ENCODE measurements at places on chromosomes 2 and 18.

- no peak for DNase-seq
Observed at GRCh38 chr2:235170016-235170415, 218.2 kb downstream of the SH3BP4 start.

- DNase-seq: no peak
Observed at GRCh38 chr2:54867457-54867856, 144.0 kb downstream of the EML6 start.

GRCh38 chr18:57516056-57516455 lies 70.4 kb downstream of the FECH start:
- no peak for DNase-seq

DNA sequence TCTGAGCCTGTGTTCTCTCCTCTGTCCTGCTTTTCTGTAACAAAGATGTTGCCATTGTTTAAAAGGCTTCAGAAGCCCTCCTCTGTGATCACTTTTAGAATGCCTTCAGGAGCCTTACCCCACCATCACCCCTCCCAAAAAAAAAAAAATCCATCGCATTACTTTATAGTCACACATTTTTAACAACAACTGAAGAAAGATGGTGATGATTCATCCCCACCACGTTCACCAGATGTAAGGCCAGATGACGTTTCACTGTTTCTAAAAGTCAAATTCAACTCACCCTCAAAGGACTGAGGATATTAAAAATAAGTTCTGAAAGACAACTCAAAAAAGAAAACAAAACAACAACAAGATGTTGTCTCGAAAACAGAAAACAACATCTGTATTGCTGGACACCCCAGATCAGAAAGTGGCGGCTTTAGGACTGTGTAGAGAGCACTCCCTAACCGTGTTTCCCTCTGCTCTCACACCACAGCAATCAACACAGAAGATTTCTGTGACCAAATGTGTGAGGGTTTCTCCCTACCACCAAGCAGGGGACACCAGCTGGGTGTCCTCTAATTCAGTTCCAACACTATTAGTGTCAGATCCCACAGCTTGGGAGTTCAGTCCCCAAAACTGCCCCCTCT lies 61.9 kb upstream of the CREB1 start:
- DNase-seq: no peak

DNA sequence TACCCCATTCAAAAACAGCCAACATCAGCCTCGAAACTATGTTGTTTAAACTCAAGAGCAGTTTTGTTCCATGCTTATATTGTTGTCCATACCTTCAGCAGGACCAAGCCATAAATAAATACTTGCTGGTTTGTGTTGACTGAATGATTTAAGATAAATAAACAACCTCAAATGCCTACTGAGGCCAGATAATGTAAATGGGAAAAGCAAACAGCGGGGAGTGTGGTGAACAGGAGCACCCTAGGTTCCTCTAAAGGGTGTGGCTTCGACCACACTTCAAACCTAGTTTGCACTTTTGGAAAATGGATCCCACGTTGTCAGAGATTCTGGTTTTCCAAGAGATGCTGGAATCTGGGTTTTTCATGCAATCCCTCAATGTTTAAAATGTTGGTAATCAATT lies 1.7 kb upstream of the PMAIP1 start:
- DNase-seq: no peak

DNA sequence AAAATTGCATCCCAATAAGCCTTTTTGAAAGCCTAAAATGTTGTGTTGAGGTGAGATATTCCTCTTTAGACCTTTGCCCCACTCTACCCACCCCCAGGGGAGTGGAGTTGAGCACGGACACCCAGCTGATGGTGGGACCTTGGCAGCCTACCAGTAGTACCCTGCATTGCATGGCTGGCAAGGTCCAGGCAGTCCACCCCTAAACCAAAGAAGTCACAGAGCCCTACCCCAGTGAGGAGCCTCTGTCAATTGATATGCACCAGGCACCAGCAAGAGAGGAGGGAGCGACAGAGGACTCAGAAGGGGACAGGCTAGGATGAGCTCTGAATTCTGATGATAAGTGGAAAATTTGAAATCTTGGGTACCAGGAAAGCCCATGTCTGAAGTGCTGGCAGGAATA lies 38.6 kb downstream of the MARCO start:
- no peak for DNase-seq

DNA sequence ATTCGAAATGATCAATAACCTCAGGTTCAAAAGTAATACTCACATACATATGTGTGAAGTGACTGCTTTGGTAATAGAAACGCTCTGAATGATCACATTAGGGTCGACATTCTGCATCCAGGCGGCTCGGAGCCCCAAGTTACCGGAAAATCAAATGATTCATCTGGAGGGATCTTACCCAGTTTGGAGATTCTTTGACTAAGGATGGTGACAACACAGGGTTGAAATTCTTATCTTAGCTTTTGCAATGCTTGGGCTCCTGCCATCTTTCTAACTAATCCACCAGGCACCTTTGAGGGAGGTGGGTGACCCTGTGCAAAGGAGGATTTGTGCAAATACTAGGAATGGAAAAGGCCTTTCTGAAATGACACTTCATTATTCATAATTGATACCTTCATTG lies 10.8 kb downstream of the GBX2 start:
- no peak for DNase-seq

GRCh38 chr18:61679836-61680235 lies 213.0 kb downstream of the RNF152 start:
- no peak for DNase-seq

- DNase-seq: no peak
Observed at GRCh38 chr2:240477916-240478315, 42.5 kb downstream of the GPC1 start.

DNA sequence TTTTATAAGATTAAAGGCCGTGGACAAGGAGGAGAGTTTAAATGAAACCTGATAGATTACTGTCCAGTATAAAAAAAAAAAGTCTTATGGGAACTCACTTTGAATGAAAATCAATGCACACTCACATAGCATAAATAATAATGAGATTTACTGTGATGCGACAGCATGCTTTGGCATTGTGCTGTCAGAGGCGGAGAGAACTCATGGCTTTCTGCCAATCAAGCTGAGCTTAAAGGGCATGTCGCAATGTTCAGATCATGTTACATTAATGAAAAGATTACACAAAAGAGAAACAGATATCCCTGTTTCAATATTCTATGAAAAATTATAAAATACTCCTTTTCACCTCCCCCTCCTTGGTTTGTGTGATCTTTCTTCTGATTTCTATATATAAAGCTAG lies 310.8 kb downstream of the ERBB4 start:
- DNase-seq: no peak

DNA sequence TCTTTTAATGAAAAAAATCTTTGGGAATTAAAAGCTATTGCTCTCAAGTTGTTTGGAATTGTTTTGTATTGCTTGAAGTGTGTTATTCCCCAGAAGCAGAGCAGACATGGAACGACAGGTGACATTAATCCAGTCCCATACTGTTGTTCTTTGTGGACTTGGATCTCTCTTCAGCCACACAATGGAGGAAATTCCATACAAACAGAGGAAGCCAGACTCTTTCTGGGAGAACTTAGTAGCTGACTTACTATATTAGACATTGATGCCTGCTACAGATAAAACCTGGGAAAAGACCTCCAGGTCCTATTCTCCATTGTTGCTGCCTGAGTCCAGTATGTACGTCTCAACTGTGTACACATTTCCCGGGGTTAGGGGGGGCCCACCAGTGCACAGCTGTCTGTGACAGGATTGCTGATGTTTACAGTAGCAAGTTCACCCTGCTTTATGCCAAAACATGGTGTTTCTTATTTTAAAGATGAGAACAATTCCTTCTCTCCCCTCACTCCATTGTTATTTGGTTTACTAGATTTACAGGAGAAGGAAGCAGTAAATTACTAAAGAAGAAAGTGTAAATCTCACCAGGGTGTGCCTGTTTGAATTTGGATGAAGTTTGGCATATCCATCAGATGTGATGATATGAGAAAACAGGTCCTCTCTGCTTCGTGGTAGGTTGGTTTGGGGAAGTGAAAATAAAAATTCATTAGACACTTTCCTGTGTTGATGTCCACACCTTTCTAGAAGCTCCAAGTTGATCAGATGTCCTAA lies 142.4 kb upstream of the RBBP8 start:
- no peak for DNase-seq

DNA sequence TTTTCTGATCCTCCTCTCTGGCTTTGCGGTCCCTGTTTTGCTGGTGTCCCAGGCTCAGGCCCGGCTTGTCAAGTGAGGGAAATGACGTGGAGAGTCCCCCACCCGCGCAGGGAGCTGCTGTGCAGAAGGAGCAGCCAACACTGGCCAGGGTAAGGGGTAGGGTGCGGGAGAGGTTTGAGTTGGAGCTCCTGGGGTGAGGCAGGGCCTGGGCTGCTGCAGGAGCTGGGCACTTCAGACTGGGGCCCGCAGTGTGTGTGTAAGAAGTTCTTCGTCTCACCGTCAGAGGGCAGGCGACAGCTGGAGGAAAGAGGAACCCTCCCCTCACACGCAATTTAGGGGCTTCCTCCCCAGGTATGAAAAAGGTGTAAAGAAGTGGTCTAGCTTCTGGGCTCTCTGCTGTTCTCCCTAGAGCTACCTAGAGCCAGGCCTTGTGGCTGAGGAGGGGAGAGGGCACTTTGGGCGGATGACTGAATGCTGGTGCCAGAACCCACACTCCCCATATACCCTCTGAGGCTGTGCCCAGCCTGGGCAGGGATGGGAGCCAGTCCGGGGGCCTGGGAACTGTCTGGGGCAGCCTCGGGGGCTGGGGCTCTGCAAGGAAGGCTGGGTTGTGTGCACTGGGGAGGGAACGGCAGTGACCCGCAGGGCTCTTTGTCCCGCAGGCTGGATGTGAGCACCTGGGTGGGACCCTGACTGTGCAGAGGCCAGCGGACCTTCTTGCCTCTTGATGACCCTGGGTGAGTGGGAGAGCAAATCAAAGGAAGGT lies 11.8 kb downstream of the CELF4 start:
- peak; percentile 84 for DNase-seq

- DNase-seq: no peak
Observed at GRCh38 chr2:207167099-207167923, 1.6 kb upstream of the KLF7 start.

DNA sequence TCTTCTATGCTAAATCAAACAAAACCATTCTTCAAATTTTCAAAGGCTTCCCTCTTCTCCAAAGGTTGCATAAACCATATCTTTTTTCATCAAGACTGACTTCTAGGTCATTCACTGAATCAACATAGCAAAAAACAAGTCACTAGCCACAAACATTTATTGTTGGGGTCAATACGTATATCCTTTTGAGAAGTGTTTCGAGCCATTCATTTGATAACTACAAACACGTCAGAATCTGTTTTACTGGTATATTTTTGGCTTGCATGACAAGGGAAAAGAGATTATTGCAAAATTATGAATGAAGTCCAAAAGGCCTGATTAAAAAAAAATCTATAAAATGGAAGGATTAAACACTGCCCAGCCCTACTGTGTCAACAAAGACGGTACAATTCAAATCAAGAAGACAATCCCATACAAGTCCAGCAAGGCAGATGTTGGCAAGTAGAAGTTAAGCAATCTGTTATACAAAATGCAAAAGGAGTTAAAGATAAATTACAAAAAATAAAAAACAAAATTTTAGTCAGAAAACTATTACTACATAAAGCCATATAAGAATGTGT lies 222.4 kb downstream of the SRBD1 start:
- no peak for DNase-seq

- DNase-seq: peak; percentile 80
Observed at GRCh38 chr2:86224645-86225355, 25.5 kb downstream of the MRPL35 start.
